ENCODE measurements at places on chromosomes 7 and 10. TPM values are rescaled to one million over a fixed set of nuclear protein-coding genes. Genes with fewer than 3 reads are reported as not detected.

DNA sequence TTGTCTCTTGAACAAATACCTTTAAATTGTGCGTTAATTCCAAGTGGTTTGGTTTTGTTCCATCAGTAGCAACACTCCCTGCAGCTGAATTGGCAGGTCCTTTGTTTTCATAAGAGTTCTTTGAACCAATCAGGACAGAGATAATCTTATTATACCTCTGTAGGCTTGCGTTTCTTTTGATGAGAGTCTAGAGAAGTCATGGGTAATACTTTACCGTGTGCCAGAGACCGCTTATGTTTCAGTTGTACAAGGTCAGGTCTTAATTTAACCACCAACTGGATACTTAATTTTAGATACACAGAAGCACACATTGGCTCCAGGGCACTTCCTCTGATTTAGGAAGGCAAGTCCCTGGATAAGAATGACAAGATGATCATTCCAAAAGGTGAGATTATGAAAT lies at the start of gene ASB15:
ASB15 (plus strand) TSS at position 292 of the 400 bp plus-strand sequence. CDS start 12,682 bp downstream, outside the sequence.
- peak; percentile 40 for DNase-seq

DNA sequence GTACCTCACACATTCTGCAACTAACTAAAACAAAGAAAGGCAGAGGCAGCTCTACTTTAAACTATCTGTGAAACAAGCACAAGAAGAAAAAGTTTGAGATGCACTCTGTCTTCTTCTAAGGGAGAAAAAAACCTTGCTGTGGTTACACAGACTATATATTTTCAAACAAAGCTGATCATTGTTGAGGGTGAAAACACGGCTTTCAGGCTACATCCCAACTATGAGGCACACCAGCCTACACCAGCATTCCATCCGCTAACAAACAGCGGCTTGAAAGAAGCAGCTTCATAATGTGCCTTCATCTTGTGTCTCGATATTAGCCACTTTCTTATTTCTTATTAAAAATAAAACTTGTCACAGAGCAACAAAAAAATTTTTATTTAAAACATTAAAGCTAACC lies 79.1 kb downstream of the USP6NL start:
- peak; percentile 46 for DNase-seq

FAM180A gene
- 1.5 TPM for polyA plus RNA-seq

DNA sequence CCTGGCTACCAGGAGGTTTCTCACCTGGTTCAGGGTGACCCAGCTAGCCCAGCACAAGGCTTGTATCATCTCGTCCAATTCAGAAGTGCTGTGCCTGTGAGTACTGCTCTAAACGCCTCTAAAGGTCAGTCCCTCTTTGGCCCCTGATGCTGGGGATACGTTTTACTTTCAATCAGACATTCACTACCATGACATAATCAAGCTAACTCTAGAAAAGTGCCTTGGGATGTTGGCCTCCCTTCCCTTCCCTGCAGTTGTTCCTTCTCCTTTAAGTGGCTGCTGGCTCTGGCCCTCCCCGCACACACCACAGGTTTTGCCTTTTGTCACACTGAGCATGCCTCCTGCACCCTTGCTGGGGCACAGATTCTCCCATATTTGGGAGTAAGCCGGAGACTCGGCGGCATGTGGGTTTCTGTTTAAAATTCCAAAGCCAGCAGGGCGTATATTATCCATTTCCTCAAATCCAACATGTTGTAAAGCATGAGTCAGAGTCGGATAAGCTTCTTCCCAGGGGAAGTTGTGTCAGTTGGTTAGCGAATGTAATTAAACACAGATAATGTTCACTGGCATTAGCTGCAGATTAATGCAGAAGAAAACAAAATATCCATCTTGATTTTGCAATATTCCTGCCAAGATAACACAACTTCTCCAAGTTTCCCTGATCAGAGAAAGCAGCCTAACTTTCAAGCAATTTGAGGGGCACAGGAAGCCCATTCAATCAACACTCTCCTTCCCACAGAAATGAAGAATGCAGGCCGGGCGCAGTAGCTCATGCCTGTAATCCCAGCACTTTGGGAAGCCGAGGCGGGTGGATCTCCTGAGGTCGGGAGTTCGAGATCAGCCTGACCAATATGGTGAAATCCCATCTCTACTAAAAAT lies 31.8 kb upstream of the VCL start:
- DNase-seq: peak; percentile 64
